GM12864 (cell line): ENCODE measurements at places on chromosomes 3 and 15.
A peak's percentile ranks its signal among the peaks of the same experiment; 100 is the strongest.

DNA sequence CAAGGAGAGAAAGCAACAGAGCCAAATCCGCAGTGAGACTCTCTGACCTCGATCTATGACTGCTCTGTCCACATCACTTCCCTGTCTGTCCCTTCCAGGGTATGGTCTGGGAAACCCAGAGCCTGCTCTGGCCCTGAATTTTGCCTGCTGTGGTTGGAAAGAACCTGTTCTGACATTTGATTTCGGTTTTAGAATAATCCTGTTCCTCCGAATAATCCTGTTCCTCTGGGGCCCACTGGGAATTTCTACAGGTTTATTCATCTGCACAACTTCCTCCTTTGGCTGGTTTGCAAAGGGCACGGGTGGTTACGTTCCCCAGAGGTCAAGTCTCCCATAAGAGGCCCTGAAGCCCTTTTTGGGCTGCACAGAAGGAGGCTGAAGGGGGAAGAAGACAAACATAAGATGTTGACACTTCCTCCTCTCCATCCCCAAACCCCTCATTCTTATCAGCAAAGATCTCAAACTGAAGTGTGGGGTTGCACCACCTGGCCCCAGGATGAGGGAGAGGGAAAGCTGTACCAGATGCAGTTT is 10.6 kb downstream of the LAMP3 start:
- DNase-seq = no peak

DNA sequence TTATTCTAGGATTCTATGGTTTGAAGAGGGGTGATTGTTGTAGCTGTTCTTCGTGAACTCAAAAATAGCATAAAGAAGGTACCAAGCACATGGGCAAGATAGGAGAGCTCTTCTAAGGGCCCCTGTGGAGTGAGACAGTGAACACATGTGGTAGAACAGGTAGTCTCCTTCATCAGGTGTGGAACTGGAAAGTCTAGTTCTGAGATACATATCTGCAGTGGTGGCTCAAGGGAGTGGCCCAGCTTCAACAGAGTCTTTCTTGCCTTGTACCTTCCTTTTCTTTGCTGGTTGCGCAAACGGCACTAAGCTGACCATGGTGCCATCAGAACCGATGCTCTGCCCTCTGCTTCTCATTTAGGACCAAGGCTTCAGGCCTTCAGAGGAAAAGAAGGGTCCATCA is 65.2 kb downstream of the CERS3 start:
- DNase-seq = no peak

DNA sequence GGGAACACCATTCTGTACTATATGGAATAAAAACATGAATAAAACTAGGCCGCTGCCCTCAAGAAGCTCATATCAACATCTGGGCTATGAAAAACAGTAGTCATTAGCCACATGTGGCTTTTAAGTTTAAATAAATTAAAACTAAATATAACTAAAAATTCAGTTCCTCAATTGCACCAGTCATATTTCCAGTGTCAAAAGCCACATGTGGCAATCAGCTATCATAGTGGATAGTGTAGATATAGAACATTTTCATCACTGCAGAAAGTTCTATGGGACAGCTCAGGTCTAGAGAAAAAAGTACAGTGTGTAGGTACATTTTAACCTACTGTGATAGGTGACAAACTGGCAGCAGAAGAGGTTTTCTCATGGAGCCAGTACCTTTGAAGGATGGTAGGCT is 261.4 kb downstream of the FOXP1 start:
- no peak for DNase-seq

DNA sequence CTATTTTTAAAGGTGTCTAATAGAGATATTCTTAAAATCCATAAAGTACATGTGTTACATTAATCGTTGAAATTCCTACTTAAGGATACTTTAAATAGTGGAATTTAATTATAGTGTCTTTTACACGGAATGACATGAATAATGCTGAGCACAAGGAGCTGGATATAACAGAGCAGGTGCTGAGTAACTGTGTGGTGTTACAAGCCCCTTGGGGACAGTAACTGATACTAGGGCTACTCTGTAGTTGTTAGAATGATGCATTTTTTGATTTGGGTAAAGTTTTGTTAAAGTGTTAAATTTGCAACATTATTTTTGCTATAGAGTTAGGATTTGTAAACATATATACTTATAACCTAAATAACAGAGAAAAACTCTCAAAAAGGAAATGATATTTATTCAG is 1496.1 kb downstream of the OTOL1 start:
- DNase-seq = no peak

GRCh38 chr15:59688782-59689625 is at the start of gene BNIP2:
Gene BNIP2, minus strand, starts transcription at chr15:59689320. Its CDS starts 6,863 bp downstream, at chr15:59682457.
- peak; percentile 97 for DNase-seq

- DNase-seq = no peak
Measured at GRCh38 chr15:69486481-69487110, 34.0 kb downstream of the RPLP1 start.

DNA sequence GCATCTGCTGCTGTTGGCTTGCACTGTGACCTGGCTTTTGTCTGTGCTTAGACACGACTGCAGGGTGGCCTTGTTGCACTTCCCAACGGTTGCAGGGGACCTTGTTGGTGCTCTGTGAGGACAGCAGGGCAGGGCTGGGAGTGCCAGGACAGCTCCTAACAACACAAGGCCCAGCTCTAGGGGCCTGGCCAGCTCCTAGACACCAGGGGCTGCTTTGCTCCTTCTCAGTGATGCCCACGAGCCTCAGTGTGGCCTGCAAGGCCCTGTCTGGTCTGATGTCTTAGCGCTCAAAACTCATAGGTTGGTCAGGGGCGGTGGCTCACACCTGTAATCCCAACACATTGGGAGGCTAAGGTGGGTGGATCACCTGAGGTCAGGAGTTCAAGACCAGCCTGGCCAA is 149.1 kb downstream of the CHSY1 start:
- no peak for DNase-seq

DNA sequence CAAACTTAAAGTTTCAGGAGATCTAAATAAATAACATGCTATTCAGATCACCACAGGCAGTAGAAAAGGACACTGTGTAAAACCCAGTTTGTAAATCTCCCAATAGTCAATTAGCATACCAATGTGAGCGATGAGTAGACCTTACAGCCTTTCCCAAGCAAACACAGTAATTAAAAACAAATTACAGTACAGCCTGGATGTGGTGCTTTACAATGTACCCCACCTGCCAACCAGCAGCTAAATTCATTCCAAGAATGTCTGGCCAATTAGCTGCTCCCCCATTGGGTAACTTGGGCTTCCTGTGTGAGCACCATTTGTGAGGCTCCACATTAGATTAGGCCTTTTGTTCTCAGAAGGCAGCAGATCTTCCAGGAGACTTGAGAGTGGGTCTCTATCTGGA is 635.0 kb downstream of the TBL1XR1 start:
- no peak for DNase-seq

GRCh38 chr15:73394782-73395181 is 26.0 kb upstream of the HCN4 start:
- DNase-seq = no peak

DNA sequence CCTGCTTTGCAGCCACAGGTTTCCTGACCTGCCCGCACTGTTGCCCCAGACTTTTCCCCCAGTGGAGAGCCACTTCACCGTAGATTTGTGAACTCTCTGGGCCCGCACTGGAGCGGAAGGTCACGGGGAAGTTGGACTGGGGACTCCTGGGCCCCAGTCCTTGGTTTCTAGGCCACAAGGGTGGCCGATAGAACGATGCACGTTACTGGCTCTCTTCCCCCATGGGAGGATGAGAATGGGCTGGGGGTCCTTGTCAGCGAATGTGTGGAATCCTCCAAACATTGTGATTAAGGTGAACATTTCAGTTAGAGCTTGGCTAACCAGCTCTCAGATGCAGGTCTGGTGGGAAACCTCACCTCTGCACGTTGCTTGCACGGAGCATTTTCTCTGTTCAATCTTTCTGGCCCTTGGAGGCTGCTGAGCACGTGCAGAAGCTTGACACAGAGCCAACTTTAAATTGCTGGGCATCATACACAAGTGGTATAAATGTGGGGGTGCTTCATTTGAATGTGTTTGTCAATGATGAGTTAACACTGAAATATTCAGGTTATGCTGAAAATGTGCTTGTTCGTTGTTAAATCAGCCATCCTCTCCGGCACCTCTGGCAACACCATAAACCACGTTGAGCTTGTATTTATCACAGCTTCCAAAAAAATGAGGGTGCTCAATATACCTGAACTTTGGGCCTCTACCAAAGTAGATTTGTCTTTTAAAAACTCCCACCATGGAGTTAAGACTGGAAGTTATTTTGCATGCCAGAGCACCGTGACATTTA is 976 bp downstream of the DIS3L start:
- peak; percentile 24 for DNase-seq

DNA sequence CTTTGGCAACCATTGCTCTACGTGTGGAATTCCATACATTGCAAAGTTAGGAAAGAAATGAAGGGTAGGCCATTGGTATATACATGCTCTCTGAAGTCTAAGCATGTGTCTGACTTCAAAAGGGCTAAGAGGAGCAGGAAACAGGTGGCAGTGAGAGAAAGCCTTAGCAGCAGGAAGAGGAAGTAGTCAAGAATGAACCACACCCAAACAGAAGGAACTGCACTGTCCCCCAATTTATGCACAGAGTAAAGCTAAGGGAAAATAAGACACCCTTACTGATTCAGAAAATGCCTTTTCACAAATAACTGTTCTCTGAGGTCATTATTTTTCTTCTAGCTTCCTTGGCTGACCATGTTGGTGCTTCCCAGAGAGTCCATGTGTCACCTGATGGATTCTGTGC is 575.4 kb downstream of the NTRK3 start:
- DNase-seq = no peak

DNA sequence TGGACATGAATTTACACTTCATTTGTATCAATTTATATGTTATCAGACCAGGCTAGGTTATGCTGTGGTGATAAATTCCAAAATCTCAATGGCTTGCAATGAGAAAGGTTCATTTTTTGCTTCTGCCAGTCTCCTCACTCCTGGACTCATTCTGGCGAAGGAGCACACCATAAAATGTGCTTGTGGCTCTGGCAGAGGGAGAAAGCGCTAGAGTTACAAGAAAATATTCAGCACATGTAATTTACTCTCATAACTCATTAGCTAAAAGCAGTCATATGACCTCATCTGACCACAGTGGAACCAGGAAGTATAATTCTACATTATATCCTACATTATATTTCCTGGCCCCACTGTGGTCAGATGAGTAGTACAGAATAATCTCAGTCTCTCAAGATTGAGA is 193.8 kb downstream of the BCHE start:
- DNase-seq = no peak

GRCh38 chr15:85579957-85580694 is 199.7 kb downstream of the AKAP13 start:
- DNase-seq = no peak

DNA sequence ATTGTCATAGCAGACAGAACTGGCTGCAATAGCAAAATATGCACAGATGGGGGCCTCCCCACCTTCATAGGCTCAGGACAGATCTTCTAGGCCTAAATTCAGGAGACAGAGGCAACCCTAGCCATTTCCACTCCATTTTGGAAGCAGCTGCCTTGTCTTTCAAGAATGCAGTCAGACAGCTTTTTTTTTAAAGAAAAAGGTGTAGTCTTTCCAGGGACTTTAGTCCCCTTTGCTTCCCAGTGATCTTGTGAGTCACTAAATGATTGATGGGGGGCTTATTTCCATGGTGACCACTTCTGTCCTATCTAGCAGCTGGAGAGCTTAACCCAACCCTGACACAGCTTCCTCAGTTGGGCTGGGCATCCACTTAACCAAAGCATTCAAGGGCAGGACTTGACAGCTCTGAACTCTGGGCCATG is 165.9 kb downstream of the TPRG1 start:
- no peak for DNase-seq

GRCh38 chr3:32510075-32510724 is 7.5 kb upstream of the CMTM6 start:
- peak; percentile 43 for DNase-seq

DNA sequence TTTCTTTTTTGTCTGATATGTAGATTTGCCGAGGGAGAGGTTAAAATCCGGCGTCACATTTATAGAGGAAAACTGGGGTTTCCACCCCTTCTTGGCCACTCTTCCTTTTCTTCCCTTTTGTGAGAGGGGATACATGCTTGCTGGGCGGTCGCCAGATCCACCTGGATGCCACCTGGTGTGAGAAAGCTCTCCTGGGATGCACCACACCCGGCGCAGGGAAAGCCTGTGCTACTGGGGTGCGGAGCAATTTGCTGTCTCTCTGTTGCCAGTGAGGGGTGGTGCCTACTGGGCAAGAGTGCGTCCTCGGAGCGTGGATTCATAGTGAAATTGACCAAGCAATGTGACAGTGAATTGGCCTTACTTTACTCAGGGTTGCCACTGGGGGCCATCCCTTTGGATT is 2.5 kb upstream of the RGMA start:
- DNase-seq = no peak

DNA sequence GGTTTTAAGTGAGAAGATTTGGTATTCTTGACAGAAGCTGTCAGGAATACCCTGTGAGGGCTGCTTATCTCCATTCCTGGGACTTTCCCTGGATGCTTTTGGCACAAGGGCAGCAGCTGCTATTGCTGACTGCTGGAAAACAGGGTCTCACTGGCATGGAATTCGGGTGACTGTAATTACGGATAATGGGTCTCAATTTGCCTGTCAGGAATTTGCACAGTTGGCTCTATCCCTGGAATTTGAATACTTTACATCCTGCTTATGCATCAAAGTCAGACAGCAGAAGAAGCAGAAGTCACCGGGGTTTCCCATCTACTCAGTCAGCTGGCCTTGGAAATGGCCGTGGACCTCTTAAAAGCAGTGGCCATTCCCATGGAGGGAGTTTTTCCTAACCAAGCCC is 25.9 kb upstream of the AKAP13 start:
- DNase-seq = no peak

GRCh38 chr15:78717956-78718656 is 77.1 kb upstream of the CHRNB4 start:
- DNase-seq = no peak

DNA sequence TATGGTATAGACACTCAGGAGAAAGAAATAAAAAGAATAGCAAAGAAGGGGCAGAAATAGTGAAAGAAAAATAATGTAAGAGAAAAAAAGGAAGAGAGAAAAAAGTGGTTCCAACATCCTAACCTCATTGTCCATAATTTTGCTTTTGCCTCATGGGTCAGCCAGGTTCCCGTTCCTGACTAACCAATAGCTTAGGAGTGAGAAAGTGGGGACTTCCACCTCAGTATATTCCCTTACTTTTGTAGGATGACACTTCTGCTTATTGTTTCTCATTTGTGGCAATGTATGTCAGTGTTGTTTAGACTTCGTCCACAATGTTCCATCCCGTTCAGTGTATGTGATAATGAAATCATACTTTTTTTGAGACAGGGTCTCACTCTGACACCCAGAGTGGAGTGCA is 9.3 kb upstream of the SLC12A8 start:
- no peak for DNase-seq

- DNase-seq = no peak
Measured at GRCh38 chr15:77546870-77547269, 85.8 kb downstream of the LINGO1 start.

DNA sequence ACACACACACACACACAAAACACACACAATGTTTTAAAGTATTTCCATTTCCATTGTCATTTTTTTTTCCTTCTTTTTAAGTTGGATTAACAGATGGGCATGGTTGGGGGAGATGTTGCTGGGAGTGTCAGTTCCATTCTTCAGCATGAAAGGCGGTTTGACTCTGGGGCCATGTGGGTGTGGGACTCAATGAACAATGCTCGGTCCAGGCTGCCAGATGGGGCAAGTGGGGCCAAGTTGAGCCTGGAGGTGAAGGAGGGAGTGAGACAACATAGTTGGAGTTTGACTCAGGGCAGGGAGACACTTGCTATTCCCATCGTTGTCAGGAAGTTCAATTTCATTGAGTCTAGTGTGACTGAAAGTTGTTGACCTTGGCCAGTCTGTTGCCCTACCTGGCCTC is 125.3 kb downstream of the TLE3 start:
- DNase-seq = no peak
